K562 (cell line): ENCODE measurements at places on chromosomes 3 and 15. TPM values are rescaled to one million over a fixed set of nuclear protein-coding genes. Genes with fewer than 3 reads are reported as not detected.

DNA sequence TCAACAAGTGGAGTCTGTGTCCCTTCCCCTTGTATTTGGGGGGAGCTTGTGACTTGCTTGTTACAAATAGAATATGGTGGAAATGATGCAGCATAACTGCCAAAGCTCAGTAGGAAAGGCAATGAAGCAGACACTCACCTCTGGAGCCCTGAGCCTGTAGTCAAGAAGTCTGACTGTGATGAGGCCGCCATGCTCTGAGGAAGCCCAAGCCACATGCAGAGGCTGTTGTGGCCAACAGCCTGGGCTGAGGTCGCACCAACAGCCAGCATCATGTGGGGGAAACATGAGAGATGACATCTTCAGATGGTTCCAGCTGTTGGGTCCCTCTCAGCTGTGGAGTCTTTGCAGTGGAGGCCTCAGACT, 161.4 kb downstream of the CHSY1 start:
- no peak overlapping the region for H3K27ac ChIP-seq
- peaks cover 18% of the 10 kb centered on the region for H3K27me3 ChIP-seq
- no peaks in the 10 kb centered on the region for H3K36me3 ChIP-seq
- H3K4me1 ChIP-seq: peaks cover 11% of the 10 kb centered on the region; the same call in 2 of the 3 replicates
- no peak overlapping the region for H3K4me3 ChIP-seq
- DNase-seq: no peak

GRCh38 chr15:74217907-74218885, 15.6 kb upstream of the STRA6 start:
- no peak overlapping the region for H3K4me3 ChIP-seq
- no peak for DNase-seq
- H3K27ac ChIP-seq: no peak overlapping the region
- peaks cover 5% of the 10 kb centered on the region; the same call in 1 of the 3 replicates for H3K27me3 ChIP-seq

GRCh38 chr3:62951037-62951613, 75.9 kb upstream of the CADPS start:
- no peak for DNase-seq
- no peaks in the 10 kb centered on the region for H3K27me3 ChIP-seq
- no peak overlapping the region for H3K27ac ChIP-seq
- H3K4me1 ChIP-seq: no peaks in the 10 kb centered on the region
- H3K36me3 ChIP-seq: no peaks in the 10 kb centered on the region

DNA sequence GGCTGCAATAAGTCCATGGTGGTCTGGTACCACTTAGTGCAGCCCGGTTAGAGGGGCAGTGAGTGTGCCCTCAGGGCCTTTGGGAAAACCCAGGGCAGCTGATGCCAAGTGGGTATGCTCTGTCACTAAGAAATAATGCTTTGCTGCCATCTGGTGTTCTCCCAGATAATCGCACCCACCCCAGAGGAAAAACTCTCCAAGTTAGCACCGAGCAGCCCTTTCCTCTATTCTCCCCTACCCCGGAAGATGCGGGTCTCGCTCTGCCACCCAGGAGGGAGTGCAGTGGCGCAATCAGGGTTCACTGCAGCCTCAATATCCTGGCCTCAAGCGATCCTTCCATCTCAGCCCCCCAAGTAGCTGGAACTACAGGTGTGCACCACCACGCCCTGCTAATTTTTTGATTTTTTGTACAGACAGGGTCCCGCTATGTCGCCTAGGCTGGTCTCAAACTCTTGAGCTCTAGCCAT, 21.3 kb upstream of the DAPK2 start:
- H3K4me3 ChIP-seq: no peak overlapping the region
- H3K4me1 ChIP-seq: peaks cover 3% of the 10 kb centered on the region; the same call in 1 of the 2 replicates
- no peaks in the 10 kb centered on the region for H3K27me3 ChIP-seq
- no peak overlapping the region for H3K27ac ChIP-seq
- peak; percentile 68 for DNase-seq
- H3K36me3 ChIP-seq: peaks cover 25% of the 10 kb centered on the region; the same call in 2 of the 3 replicates

DNA sequence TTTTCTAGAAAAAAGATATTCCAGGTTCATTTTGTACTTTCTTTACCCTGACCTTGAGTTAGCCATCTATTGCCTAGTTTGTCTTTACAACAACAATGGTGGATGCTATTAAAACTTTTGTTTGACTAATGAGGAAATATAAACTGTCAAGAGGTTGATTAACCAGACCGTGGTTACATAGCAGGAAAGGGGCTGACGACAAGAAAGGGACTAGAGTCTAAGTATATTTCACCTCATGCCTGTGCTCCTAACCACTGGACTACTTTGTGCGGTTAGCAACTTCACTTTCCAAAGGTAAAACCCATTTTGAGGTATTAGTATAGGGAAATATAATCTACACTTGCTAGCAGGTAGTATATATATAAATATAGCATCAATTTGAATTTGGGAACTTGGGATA, 327.1 kb downstream of the SATB1 start:
- H3K36me3 ChIP-seq: no peaks in the 10 kb centered on the region
- DNase-seq: no peak
- no peak overlapping the region for H3K4me3 ChIP-seq

- H3K27me3 ChIP-seq: no peaks in the 10 kb centered on the region
- H3K36me3 ChIP-seq: peaks cover 24% of the 10 kb centered on the region
- H3K4me1 ChIP-seq: peaks cover 32% of the 10 kb centered on the region; the same call in 2 of the 3 replicates
These were observed 656 bp downstream of the NGLY1 start for GRCh38 chr3:25782636-25782937.

- H3K27me3 ChIP-seq: no peaks in the 10 kb centered on the region
- no peaks in the 10 kb centered on the region for H3K36me3 ChIP-seq
- no peak for DNase-seq
- no peak overlapping the region for H3K4me3 ChIP-seq
- no peak overlapping the region for H3K27ac ChIP-seq
These were observed 41.4 kb downstream of the ZPLD1 start for GRCh38 chr3:102476198-102476597.

Gene IL5RA
- total RNA-seq: not detected in 2 replicates

Gene EFCC1
- 0.07 TPM in 1 of 2 replicates, not detected in the other for total RNA-seq

Gene SLC12A8
- 0.33 TPM in 1 of 2 replicates, not detected in the other for total RNA-seq

Gene CHMP2B
- 12.8 and 14.4 TPM in 2 replicates for total RNA-seq

Gene CLK3
- total RNA-seq: 54.8 and 55.1 TPM in 2 replicates
